ENCODE measurements at places on chromosomes 16 and 17. TPM values are rescaled to one million over a fixed set of nuclear protein-coding genes. Genes with fewer than 3 reads are reported as not detected.

DNA sequence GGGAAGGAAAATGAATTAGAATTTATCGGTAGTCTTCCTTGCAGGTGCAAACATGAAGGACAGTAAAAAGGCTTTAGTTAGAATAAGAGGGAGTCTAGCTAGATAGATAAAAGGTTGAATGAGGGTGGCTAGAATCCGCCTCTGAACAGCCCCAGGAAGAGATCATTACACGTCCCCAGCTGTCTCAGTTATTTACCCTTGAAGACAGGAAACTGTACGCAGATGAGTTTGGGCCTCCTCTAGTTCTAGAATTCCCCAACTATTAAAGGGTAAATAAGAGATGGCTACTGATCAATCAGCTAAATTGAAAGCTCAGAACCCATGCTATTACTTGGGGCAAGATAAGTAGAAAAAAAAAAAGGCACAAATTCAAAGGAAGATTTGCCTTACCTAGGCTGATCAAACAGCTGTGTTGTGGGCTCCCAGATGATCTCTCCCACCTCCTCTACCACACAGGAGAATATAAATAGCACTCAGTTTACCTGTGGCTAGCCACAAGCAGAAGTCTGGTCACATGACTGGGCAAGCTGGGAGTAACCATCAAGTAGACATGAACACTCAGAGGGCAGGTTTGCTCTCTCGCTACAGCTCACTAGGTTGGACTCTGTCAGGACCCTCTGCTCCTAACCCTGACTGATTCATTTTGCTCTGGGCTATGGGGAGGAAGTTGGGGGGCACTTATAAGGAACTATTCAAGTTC, 17.0 kb downstream of the FAM117A start:
- no peaks in the 10 kb centered on the region for H3K27me3 ChIP-seq
- peak overlapping the region; percentile 16 for H3K4me3 ChIP-seq
- H3K4me1 ChIP-seq, result peaks cover 82% of the 10 kb centered on the region
- H3K27ac ChIP-seq, result peak overlapping the region; percentile 84
- DNase-seq, result peak; percentile 57

DNA sequence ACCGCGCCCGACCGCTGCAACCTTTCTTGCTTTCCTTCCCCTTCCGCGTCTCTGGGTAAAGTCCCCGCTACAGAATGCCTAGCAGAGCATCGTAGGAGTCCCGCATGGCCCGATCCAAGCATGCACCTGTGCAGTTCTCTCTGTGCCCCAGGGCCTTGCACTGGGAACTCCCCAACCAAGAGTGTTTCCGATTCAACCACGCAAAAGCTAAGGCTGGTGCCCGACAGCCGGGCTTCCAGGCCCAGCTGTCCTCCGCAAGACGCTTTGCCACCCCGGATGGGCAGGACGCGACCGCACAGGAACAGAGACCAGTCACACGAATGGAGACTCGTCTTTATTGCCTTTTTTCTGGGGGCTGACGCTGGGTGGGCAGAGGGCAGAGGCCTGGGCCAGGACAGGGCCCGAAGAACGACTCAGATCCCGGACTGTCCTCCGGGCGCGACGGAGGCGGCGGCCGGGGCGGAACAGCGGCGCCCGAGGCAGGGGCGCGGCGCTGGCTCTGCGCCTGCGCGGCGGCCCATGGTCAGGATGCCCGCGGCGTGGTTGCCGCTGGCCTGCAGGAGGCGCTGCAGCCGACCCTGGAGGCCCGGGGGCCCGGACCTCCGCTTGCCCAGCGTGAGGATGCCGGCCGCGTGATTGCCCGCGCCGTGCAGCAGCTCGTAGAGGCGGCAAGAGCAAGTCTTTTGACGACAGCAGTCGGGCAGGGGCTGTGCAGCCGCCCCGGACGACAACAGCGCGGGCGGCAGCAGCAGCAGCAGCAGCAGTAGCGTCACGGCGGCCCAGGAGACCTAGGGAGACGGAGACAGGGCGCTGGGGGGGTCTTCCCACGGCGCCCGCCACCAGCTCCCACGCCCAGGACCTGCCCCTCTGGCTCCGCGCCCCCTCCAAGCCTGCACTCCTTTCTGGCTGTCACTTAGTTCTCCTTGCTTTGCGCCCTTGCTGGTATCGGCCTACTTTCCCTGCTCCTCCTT, 1.2 kb downstream of the HCRT start:
- no peaks in the 10 kb centered on the region for H3K27me3 ChIP-seq
- DNase-seq, result peak; percentile 75
- H3K27ac ChIP-seq, result peak overlapping the region; percentile 81
- peak overlapping the region; percentile 98 for H3K4me3 ChIP-seq

- no peak for DNase-seq
- no peaks in the 10 kb centered on the region for H3K36me3 ChIP-seq
- H3K27me3 ChIP-seq, result no peaks in the 10 kb centered on the region
- H3K4me1 ChIP-seq, result no peaks in the 10 kb centered on the region
These were observed 145.5 kb upstream of the SOX9 start for GRCh38 chr17:71975331-71975801.

DNA sequence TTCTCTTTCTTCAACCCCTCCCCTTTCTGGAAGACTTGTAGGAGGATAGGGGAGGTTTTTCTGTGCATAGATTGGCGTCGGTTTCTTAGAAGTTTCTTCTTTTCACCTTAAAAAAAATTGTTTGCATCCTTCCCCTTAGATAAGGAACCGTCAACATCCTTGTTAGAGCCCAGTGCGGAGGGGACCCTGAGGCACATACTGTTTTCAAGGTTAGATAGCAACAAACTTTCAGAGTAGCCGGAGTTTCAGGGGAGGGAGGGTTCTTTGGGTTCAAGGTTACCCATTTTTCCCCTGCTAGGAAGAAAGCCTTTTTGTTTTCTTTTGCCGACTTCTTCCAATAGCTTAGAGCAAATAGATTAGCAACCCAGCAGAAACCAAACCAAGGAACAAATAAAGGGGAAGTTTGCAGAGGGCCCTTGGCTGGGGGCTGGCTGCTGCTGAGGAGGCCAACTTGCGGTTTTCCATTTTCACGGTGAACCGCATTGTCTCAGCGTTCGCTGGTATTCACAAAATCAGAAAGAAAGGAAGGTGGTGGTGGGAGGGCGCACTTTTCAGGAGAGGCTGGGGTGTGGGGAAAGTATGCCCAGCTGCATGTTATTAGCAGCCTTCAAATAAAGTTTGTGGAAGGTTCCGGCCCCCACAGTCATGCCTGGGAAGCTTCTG, 28.8 kb downstream of the MSI2 start:
- peak; percentile 75 for DNase-seq
- peak overlapping the region; percentile 18 for H3K27ac ChIP-seq

- H3K27me3 ChIP-seq, result no peaks in the 10 kb centered on the region
- no peak for DNase-seq
- no peak overlapping the region for H3K4me3 ChIP-seq
- H3K4me1 ChIP-seq, result no peaks in the 10 kb centered on the region
These were observed 694.4 kb downstream of the MAF start for GRCh38 chr16:78906135-78906534.

The SOST gene
- not detected for total RNA-seq

The KRTAP9-8 gene
- total RNA-seq, result not detected

The AURKB gene
- total RNA-seq, result 1.3 TPM

The NTN3 gene
- total RNA-seq, result not detected

Data from naive thymus-derived CD4-positive, alpha-beta T cell (primary cell).